Dermis microvascular lymphatic vessel endothelial cell (primary cell): ENCODE measurements at places on chromosomes 16 and 17. TPM values are rescaled to one million over a fixed set of nuclear protein-coding genes. Genes with fewer than 3 reads are reported as not detected.

DNA sequence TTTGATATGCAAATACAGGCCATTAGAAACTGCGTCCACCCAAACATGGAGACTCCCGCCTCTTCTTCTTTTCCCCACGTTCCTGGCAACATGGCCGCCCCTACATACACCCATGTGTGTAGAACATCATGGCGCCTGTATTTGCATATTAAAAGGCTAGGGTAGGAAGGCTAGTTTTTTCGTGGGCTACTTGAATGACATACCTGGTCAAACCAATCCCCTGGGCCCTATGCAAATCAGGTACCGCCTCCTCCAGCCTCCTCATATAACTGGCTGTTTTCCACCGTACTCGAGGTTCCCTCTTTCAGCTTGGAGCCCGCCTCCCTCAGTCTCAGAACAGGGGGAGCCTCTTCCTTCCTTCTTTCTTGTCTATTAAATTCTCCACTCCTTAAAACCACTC lies 840 bp upstream of the CD300LB start:
- no peak for DNase-seq

DNA sequence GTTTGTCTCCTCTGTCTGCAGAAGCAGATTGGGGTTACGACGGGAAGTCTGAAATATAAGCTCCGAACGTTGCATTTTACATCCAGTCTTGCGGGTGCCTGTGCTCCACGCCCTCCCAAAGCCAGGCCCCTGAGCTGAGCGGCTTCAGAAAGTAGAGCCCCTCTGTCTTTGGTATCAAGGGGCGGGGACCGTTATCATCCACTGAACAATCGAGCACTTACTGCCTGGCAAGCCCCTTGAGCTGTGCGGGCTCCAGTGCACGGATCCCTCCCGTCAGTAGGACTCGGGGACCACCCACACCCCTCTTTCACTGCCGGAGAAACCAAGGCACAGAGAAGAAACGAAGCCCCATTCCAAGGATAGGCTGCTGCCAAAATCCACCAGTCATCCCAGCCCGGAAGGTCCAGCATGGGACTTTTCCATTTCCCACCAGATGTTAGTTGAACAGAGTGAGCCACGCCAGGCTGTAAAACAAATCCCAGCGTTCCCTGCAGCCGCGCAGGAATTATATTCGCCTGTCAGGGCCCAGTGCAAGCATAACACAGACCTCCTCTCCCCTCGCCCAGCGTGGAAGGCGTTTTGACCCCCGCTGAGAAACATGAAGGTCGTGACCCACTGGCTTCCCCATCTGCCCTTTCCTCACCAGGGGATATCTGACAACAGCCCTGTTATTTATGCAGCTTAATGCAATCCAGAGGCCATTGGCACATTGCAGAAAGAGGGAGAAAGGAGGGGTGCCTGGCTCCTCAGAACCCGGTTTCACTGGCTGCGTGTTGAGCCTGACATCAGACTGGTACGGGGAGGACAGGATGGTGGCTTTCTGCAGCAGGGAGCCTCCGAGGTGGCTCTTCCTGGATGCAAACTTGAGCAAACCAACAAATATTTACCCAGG lies 212.2 kb upstream of the FOXF1 start:
- no peak for DNase-seq

GRCh38 chr17:19670908-19671307 lies 22.4 kb downstream of the ALDH3A2 start:
- no peak for DNase-seq

GRCh38 chr17:39402890-39403605 lies 1.6 kb upstream of the FBXL20 start:
- no peak for DNase-seq

DNA sequence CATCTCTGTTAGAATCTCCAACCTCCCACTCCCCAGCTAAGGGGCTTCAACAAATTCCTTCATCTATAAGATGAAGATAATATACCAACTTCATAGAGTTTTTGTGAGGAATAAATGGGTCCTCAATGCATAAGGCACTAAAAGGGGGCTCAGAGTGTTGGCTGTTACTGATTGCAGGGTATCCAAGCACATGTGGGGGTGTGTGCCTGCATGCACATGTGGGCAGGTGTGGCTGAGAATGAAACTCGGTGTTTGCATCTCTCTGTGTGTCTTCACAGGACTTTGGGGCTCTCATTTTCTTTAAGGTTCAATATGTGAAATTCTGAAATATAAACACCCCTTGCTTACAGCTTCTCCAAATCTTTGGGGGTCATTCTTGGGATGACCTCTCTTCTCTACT lies 4.1 kb upstream of the PPP1R9B start:
- DNase-seq, result no peak

DNA sequence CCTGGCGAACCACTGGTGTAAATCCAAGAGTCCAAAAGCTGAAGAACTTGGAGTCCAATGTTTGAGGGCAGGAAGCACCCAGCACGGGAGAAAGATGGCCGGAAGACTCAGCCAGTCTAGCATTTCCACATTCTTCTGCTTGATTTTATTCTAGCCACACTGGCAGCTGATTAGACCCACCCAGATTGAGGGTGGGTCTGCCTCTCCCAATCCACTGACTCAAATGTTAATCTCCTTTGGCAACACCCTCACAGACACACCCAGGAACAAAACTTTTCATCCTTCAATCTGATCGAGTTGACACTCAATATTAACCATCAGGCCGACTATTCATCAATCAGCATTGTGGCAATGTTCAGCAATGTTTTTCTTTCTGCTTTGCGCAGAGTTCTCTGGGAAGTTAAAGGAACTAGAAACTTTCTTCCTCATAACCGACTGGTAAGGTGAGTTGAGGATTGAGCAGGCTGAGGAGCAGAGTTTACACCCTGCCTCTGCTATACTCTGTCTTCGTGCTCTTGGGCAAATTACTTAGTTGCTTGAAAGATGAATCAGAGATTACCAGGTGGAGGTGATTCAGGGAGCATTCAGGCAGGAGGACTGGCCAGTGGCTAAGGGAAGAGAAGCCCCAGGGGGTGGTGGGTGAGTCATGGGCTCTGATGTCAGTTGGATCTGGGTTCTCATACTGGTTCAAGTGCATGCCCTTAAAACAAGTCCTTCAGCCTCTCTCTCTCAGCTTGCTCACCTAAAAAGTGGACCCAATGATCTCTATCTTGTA lies 28.2 kb upstream of the BRD7 start:
- no peak for DNase-seq

GRCh38 chr16:69393898-69394849 lies 8.4 kb upstream of the TERF2 start:
- DNase-seq, result no peak

DNA sequence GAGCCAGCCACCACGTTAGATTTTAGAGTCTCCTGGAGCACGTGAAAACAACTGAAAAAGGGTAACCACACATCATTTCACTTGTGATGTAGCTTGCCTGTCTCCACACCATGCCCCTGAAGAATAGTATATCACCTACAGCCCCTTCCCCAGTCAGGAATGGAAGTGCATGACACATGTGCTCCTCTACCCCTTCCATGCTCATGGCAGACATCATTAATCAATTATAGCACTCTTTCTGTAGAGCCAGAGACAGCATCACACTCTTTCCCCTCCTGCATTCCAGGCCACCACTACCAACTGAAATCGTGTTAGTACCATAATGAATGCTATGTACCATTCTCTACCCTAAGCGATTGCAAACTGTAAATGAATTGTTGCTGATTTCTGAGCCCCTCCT lies 113.5 kb upstream of the PLCG2 start:
- DNase-seq, result no peak

DNA sequence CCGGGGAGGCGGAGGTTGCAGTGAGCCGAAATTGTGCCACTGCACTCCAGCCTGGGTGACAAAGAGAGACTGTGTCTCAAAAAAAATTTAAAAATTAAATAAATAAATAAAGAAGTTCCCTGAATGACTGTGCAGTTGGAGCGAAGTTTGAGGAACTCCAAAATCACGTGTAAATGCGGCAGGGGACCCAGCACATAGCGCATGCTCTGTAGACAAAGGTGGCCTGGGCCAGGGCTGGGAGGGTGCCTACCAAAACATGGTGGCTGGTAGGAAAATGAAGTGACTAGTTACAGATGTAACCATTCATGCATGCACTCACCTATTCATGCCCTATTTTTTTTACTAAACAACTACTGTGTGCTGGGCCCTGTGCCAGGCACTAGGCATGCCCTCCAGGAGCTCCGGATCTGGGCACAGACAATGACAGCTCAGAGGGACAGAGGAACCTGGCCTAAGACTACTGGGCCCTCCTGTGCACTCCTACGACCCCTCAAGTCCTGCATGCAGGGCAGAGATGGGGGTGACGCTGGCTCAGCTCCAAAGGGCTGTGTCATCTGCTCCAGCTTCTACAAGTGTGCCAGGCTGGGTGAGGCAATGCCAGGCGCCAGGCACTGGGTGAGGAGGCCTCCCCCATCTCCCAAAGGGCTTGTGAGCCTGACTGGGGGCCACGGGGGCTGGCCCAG lies 65.3 kb downstream of the RMI2 start:
- DNase-seq, result no peak

DNA sequence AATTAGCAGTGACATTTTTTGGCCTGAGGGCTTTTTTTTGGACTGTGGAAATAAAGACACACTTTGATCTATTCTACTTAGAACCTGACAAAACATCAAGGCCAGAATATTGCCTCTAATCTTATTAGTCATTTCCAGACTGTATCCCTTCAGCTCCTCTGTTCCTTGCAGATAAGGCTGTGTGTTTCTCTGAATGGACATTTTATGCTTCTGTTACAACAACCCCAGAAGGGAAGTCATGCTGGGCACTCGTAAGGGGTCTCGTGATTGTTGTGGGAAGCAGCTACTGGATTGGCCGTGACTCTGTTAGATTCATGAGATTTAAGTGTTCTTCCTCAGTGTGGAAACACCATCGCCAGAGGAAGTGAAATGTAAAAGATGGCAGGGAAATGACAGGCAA lies 31.6 kb upstream of the HS3ST2 start:
- peak; percentile 58 for DNase-seq

DNA sequence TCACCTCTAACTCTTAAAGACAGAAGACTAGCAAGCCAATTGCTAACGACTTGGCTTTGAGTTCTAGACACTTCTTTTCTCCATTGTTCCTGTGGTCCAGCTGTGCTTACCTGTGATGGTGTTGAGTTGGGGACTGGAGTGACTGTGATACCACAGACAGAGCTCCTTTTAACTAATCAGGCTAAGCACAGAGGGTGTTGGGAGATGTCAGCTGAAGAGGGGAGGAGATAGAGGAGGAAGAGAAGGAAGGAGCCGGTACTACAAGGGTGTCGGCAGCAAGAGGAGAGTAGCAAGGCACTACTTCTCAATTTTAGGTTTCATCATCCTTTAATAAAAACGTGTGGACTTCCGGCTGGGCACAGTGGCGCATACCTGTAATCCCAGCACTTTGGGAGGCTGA lies 5.1 kb upstream of the MYO1D start:
- no peak for DNase-seq

DNA sequence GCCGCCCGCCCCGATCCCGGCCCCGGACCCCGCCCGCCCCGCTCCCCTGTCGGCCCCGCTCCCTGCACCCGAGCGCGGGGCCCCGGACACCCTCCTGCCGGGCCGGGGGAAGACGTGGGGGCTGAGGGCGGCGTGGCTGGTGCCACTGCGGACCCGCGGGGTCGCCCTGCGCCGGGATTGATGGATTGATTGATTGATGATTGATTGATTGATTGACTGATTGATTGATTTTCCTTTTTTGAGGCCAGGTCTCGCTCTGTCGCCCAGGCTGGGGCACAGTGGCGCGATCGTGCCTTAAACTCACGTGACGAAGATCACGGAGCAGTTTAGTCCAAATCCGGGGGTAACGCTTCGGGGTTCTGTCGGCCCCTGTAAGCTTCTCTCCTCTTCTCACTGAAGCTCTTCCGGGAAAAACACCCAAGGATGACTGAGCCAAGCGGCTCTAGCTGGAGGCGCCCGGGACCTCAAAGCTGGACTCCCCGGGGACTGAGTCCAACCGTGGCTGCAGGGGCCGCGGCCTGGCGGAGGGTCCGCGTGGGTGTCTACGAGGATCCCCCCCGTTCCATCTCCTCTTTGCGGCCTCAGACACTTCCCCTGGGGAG lies 40.2 kb upstream of the BHLHA9 start:
- no peak for DNase-seq

DNA sequence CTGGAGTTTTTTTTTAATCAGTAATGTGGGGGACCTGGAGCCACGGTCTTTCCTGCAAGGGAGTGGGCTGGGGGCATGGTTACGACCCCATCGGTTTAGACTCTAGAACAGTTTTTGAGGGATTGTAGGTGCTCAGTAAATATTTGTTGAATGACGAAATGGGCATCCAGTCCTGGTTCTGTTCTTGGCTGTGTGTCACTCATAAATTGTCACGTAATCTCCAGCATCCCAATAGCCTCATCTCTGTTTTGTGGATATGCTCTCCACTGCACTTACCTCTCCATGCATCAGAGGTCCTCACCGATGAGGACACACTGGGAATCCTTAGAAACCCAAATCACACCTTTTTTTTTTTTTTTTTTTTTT lies 497 bp upstream of the SLC38A7 start:
- DNase-seq, result no peak

GRCh38 chr17:47736501-47737495 lies 3.8 kb downstream of the TBX21 start:
- DNase-seq, result no peak

DNA sequence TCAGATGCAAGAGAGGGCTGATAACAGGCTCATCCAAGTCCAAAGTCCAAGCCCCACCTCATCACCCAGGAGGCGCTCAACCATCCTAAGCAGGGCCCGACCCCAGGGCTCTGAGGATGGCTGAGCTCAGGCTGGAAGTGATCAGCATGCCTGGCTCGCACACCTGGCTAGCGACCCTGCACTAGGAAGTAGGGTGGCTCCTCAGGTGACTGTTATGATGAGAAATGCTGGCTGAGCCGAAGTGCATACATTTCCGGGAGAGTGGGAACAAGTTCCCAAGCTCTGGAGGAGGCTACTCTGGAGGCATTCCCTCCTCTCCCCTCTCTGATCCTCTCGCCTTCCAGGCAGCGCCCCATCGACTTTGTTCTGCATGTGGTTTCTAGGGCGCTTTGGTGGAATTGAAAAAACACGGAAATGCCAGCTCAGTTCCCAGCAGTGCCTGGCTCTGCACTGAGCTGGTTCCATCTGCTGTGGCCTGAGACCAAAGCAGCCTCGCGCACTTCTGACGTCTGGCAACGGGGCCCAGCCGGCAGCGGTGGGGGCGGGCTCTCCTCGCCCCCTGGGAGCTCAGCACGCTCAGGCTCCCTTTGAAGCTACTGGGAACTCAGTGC lies 130.3 kb downstream of the IRF8 start:
- no peak for DNase-seq

- no peak for DNase-seq
Measured at GRCh38 chr17:81401723-81402529, 6.7 kb downstream of the BAHCC1 start.

- no peak for DNase-seq
Measured at GRCh38 chr16:16915771-16916170, 536.8 kb downstream of the NPIPA7 start.

HOXB7 gene
- 4.6 and 7.1 TPM in 2 replicates for total RNA-seq

NUTF2 gene
- total RNA-seq, result 214 and 283 TPM in 2 replicates

EVI2B gene
- total RNA-seq, result 0.13 TPM in 2 replicates

TLCD1 gene
- total RNA-seq, result 0.89 and 1.5 TPM in 2 replicates

PLK1 gene
- total RNA-seq, result 7.6 and 17.2 TPM in 2 replicates

GLP2R gene
- under 0.01 TPM in 1 of 2 replicates, not detected in the other for total RNA-seq

SEZ6L2 gene
- 0.26 and 2.5 TPM in 2 replicates for total RNA-seq

SDR42E2 gene
- total RNA-seq, result 0.13 TPM in 2 replicates

SCGB1C2 gene
- total RNA-seq, result not detected in 2 replicates

PLD6 gene
- total RNA-seq, result 0.90 and 1.4 TPM in 2 replicates
